GOT3 (cell line): ENCODE measurements at places on chromosomes 2 and 18.

DNA sequence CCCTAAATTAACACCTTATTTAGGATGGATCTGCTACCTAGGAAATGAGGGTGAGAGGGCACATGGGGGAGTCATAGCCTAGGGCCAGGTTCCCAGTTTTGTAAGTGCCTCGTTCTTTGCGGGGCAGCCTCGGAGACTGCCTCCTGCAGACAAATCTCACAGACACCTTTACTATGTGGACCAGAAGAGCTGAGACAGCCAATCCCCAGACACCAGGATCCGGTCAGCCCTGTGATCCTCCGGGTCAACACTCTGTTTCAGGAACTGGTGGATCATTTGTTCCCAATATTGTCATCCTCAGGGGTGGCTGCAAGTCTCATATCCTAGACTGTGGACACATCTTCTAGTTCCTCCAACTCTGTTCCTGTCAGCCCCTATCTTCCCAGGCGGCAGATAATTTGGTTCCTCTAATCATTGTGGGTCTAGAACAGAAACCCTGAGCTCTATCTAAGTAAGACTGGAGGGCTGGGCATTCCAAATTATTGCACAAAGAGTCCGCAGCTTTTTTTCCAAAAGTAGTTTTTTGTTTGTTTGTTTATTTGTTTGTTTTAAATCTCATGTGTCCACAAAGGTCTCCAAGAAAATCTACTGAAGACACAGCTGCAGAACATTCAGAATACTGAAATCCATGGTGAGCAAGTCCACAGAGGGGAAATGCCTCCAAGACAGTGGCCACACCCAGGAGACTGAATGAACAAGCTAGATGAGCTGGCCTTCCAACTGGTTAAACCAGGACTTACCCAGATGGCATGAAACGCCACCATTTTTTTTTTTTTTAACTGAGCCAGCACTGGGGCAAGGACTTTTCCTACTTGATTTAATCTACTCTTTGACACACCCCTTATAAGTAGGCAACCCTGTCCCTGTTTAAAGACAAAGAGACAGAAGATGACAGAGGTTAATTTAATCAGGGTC lies 6.2 kb upstream of the GDF7 start:
- DNase-seq = no peak

GRCh38 chr2:29714333-29714732 lies 207.1 kb downstream of the ALK start:
- DNase-seq = no peak

DNA sequence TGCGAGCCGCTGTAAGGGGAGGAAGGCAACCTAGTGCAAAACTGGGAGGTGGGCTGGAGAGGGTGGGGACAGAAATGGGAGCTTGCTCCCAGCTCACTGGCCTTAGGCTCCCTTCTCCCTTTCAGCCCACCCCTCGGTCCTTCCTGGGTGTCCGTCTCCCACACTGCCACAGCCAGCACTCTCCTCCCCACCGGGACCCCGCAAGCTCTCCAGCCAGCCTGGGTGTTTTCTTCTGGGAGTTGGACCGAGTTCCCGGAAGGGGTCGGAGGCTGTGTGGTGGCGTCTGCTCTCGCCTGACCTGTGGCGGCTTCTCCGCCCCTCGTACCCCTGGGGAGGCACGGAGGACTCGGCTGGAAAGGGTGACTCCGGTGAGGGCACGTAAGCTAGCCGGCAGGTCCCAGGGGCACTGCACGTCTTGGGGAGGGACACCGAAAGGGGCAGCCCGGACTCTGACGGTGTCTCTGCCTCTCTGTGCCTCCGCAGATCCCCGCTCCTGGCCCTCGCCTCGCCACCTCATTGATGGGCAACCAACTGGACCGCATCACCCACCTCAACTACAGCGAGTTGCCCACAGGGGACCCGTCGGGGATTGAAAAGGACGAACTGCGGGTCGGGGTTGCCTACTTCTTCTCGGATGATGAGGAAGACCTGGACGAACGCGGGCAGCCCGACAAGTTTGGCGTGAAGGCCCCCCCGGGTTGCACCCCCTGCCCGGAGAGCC lies 1.1 kb downstream of the LRATD1 start:
- no peak for DNase-seq

- DNase-seq = no peak
These were observed 3.5 kb upstream of the RFX8 start for GRCh38 chr2:101478181-101479001.

GRCh38 chr2:72955228-72956049 lies 38.1 kb downstream of the EMX1 start:
- DNase-seq = no peak

DNA sequence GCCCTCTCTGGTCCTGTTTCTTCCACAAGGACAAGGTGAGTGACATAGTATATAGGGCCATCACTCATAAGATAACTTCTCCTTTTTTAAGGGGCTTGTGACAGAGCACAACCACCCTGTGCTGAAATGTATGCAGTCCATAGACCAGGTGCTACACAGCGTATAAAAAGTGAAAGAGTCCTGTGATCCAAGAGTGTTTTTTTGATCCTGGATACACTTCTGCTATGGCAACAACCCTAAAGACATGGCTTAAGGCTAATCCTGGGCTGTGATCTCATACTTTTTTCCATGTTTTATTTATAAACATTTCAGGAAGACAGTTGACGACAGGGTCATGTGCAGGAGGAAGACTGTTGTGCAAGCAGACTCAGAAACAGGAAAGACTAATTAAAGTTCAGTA lies 400.5 kb upstream of the TCF4 start:
- DNase-seq = no peak

- DNase-seq = no peak
These were observed 2184.6 kb upstream of the PIK3C3 start for GRCh38 chr18:39770399-39770798.

- DNase-seq = no peak
These were observed 96.2 kb downstream of the NCK2 start for GRCh38 chr2:105840933-105841332.

- no peak for DNase-seq
These were observed 34.1 kb downstream of the PIEZO2 start for GRCh38 chr18:11115276-11115675.

DNA sequence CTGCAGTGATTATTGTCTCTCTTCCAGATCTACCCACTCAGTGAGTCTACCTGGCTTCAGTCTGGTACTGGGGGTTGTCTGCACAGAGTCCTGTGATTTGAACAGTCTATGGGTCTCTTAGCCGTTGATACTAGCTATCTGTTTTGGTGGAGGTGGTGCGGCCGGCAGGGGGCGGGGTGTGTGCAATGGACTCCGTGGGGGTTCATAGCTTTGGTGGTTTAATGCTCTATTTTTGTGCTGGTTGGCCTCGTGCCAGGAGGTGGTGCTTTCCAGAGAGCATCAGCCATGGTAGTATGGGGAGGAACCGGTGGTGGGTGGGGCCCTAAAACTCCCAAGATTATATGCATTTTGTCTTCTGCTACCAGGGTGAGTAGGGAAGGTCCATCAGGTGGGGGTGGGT lies 1120.1 kb upstream of the FAM98A start:
- no peak for DNase-seq

DNA sequence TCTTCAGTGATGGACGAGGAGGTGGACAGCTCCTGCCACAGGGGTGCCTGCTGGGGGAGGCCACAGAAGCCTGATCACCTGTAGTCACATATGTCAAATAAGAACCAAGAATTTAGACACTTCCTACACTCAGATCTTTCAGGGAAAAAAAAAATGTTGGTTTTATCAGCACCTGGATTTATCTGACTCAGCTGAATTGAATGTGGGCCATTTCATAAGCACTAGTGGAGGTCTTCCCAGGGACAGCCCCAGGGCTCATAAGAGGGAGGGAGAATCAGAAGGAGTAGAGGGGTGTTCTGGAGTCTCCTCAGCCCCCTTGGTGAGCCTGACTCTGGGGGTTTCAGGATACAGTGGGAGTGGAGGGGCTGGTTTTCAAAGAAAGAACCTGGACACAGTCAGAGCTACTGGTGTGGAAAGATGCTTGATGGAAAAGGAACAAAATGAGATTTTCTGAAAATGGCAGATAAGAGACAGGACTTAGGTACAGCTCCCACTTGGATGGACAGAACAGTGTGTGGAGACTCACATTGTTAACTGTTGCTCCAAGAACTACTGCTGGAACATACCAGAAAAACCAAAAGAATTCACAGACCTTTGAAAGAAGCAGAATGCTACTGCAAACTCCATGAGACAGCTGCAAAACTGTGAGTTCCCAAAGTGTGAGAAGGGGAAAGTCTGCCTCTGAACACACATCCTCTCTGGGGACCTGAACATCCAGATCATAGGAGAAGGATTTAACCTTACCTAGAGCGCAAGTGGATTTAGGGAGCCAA lies 45.4 kb downstream of the LCT start:
- no peak for DNase-seq

- no peak for DNase-seq
These were observed 298.4 kb upstream of the MMADHC start for GRCh38 chr2:149885946-149886345.
